ENCODE measurements at places on chromosomes 11 and 22. TPM values are rescaled to one million over a fixed set of nuclear protein-coding genes. Genes with fewer than 3 reads are reported as not detected.

APOBEC3G gene
- 11.0 TPM for polyA plus RNA-seq

DNA sequence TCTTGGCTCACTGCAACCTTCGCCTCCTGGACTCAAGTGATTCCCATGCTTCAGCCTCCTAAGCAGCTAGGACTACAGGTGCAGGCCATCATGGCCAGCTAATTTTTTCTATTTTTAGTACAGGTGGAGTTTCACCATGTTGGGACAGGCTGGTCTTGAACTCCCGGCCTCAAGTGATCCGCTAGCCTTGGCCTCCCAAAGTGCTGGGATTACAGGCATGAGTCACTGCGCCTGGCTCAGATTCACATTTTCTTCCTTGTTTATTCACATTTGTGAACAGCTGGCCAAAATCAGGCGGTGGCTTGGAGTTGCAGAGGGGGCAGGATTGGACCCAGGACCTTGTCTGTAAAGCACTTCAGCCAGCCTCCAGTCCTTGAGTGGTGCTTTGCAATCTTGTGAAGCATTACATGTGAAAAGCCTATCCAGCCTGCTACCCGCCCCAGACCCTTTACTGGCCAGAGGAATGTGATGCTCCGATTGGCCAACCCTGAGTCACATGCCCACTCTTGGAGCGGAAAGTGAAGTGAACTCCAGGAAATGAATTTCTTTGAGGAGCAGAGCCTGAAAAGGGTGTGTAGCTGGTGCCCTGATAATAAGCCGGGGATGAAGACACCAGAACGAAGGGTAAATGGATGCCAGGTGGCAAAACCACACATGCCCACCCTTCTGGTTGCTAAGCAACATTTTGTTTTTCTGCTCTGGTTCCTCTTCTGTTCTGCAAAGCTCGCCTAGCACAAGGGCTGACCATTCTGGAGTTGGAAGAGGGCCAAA, 62.6 kb upstream of the PTPRJ start:
- DNase-seq, result peak; percentile 98

DNA sequence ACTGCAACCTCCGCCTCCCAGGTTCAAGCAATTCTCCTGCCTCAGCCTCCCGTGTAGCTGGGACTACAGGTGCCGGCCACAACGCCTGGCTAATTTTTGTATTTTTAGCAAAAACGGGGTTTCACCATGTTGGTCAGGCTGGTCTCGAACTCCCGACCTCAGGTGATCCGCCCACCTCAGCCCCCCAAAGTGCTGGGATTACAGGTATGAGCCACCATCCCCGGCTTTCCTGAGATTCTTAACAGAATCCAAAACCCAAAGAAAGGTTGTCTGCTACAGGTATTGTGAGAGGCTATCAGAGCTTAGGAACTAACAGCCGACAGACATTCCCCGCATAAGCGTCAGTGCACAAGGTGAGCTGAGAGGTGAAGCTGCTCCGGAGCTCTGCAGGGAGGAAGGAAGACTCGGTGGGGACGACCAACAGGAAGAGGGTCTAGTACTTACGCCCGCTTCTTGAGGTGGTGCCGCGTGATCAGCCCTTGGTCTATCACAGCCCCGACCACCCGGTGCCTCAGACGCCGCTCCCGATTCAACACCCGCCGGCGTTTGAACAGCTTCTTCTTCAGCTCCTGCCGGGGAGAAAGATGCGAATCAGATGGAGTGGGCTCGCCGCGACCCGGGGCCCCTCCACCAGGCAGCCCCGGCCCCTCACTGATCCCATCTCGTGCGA, 470 bp downstream of the C11orf98 start:
- no peak for DNase-seq

SLC35C1 gene
- polyA plus RNA-seq, result 4.7 TPM

RGL4 gene
- polyA plus RNA-seq, result not detected

GRCh38 chr11:70952191-70952590, 300.2 kb downstream of the SHANK2 start:
- no peak for DNase-seq

RFPL1 gene
- not detected for polyA plus RNA-seq

- no peak for DNase-seq
Observed at GRCh38 chr11:17206463-17206862, 1.3 kb downstream of the PIK3C2A start.

- DNase-seq, result peak; percentile 69
Observed at GRCh38 chr11:47616726-47617416, 22.7 kb upstream of the C1QTNF4 start.

DNA sequence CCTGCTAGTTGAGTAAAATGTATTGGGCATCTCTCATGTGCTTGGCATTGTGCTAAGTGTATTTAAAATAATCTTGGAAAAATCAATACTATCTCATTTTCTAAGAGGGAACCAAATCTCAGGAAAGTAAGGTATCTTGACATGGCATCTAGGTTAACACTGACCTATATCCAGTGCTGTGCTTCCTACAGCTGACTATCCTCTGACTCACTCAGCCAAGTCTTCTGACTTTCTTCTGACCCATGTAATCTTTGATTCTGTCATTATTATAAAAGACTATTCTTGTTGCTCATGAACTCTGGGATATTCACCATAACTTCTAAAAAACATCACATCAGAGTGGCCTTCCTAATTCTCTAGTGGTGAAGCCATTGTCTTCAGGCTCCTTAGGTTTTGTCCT, 304.1 kb upstream of the TENM4 start:
- DNase-seq, result no peak

DNA sequence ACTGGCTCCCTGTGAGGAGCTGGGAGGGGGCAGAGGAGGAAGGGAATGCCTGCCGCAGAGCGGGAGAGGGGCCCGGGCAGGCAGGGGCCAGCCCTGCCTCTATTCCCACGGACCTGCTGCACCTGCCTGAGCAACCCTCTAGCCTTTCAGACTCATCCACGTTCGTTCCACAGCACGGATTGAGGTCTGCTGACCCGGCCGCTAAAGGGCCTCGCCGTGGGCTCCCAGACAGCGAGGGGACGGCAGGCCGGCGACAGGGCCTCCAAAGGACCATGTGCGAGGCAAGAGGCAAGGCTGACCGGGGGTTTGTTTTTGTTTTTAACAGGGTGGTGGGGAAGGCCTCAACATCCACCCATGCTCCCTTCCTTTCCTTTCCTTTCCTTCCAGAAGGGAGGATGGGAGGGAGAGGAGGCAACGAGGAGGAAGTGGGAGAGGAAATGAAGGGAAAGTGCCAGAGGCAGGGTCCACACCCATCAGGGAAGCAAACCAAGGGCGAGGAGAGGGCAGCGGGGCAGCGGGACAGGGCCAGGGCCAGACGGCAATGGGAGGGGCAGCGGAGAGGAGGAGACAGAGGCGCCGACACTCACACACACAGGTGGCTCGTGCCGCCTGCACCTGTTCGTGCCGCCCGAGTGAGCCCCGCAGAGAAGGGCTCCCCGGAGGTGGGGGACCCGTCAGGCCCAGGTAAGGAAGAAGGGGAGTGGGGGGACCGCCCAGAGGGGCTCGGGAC, 7.5 kb downstream of the LRFN4 start:
- DNase-seq, result no peak

DNA sequence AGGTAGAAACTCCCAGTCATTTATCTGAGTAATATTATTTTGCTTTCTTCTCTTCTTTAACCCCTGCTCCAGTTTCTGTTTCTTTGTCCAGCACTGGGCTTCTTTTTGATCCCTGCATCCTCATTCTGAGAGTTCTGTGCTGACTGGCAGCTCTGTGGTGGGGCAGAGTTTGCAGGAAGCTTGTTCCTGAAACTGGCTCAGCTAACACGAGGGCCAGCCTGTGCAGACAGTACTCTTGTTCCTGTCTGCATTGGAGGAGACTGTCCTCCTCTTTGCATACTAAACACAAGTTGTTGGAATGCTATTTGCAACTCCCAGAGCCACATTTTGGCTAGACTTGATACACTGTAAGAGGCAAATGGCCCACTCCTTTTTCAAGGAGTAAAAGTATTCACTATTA, 93.1 kb upstream of the HORMAD2 start:
- no peak for DNase-seq

DNA sequence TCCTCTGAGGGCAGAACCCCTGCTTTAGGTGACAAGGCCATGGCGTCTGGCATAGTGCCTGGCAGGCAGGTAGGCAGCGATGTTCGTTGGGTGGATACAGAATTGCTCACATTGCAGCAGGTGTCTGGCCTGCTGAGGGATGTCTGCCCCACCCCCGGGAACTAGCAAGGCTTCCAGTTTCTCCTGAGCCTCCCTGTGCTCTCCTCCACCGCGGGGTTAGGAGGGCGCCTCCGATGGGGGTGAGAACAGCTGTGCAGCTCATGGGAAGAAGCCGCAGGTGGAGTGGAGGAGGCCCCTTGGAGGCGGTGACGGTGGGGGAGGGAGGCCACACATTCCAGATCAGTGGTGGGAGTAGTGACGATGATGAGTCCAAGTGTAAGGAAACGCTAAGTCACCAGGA, 48.3 kb upstream of the JAM3 start:
- DNase-seq, result no peak

GRCh38 chr11:122183933-122184332, 67.9 kb upstream of the BLID start:
- DNase-seq, result no peak

- DNase-seq, result no peak
Observed at GRCh38 chr22:23484651-23485050, 95.4 kb downstream of the IGLL1 start.

PATE4 gene
- polyA plus RNA-seq, result not detected

DNA sequence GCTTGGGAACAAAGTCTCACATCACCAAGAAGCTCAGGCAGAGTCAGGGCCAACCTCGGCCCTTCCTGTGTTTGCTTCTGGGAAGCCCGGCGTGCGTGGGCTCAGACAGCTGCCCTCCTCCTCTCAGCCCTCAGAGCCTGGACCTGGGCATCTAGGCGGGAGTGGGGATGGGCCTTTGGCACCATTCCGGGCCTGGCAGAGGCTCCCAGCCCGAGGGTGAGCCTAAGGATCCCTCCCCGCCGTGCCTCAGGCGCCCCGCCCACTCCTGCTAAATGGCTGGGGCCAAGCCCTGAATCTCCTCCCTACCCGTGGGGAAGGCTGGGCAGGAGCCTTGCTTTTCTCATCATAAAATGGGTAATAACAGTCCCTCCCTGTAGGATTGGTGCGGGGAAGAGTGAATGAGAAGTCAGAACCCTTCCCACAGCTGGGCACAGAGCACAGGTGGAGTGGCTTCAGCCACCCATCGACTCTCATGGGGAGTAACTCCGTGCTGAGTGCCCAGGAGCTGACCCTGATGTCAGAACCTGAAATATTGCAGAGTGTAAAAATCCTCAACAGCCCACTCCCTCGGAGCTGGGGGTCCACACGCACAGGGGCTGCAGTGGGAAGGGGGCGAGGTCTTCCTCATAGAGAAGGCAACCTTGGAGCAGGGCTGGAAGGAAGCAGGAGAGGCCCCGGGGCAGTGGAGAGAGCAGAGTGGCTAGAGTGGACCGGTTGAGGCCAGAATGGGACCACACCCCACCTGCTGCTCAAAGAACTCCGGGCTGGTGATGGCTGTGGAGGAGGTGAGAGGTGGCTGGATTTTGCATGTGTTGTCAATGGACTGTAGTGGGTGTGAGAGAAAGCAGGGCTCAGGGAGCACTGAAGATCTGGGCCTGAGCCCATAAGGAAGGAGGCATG, 18.8 kb upstream of the CDKN1C start:
- DNase-seq, result no peak
